ENCODE measurements at places on chromosomes 16 and 17. TPM values are rescaled to one million over a fixed set of nuclear protein-coding genes. Genes with fewer than 3 reads are reported as not detected.
A peak's percentile ranks its signal among the peaks of the same experiment; 100 is the strongest.

DNA sequence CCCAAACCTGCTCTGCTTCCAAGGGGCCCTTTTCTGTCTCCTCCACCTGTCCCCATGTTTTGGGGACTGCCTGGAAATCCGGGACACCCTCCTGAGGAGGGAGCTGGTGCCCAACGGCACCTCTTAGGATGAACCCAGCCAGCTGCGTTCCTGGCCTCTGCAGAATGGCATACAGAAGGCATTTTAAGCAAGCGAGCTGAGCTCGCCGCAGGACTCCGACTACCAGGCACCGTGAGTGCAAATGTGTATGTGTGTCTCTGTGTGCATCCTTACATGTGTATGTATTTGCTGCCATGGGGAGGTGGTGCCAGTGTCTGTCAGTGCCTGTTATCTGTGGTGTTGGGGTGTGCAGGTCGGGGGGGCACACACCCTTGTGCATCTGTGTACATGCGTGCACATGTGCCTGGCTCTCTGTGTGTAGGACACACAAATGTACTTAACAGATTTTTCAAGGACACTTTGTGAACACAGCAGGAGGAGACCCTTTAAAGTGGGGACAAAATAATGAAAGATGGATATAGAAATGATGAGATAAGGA lies 39.3 kb downstream of the ABAT start:
- no peak for DNase-seq

DNA sequence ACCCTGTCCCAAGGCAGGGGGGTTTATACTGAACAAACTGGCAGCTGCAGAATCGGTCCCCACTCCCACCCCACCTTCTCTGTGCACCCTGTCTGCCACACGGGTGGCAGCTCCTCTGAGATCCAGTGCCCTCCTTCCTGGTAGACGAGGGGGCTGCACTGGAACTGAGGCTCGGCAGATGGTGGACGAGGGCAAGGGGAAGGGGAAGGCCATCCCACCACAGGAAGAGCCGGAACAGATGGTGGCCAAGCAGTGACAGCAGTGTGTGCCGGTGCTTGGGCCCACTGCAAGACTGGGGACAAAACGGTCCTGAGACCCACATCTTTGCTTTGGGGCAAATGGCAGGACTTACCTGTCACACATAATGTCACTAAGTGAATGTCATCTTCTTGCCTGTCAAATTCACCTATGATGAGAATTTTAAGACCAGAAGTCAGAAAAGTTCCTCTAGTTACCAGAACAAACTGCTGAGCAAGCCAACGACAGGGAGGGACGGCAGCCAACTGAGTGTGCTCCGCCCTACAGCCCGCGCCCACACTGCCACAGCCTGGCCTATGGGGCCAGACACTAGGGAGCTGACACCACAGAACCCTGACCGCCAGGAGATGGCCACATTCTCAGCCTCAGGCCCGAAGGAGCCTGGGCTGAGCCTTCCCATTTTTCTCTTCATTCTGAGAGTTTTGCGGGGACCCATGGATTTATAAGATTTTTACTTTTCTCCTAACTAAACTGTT lies 14.4 kb downstream of the NTAN1 start:
- peak; percentile 76 for DNase-seq

DNA sequence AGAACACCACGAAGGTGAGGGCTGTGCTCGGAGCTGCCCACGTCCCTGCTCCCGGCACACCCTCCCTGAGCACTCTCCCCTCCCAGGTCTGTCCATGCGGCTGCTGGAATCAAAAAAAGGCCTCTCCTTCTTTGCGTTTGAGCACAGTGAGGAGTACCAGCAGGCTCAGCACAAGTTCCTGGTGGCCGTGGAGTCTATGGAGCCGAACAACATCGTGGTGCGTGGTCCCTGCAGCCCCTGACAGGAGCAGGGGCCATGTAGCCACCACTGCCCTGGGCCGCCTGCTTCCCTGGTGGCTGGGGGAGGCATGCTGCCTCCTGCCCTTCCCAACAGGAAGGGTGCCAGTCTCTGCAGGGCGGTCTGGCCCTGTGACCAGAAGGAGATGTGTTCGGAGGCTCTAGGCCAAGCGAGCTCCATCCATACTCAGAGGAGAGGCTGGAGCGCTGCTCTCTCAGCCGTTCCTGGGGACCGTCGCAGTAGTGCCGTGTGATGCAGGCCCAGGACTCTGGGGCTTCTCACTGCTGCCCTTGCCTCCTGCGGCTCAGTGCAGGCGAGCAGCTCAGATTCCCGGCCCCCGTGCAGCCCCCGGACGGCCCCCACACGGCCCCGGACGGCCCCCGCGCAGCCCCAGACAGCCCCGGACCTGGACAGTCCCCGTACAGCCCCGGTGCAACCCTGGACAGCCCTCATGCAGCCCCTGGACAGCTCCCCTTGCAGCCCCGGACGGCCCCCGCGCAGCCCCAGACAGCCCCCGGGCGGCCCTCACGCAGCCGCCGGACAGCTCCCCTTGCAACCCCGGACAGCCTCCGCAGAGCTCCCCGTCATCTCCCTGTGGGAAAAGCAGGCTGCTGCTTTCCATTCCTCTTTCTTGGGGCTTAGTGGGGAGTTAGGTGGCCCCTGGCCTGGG lies 20.5 kb downstream of the TCF25 start:
- DNase-seq = no peak

- DNase-seq = peak; percentile 83
These were observed 49.3 kb upstream of the WSB1 start for GRCh38 chr17:27244491-27245223.

GRCh38 chr17:62898239-62898864 lies 67.7 kb upstream of the TANC2 start:
- no peak for DNase-seq

DNA sequence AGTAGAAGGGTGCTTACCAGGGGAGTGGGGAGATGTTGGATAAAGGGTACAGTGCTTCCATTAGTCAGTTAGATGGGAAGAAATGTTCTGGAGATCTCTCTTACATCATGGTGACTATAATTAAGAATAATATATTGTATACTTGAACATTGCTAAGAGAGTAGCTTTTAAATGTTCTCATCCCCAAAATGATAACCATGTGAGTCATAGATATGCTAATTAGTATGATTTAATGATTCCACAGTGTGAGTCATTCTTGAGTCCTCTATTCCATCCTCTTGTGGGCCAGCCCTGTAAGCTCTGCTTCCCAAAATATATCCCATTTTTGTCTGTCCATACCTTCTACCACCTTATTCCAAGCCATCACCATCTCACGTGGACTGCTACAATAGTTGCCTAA lies 80.6 kb upstream of the CDH11 start:
- no peak for DNase-seq

DNA sequence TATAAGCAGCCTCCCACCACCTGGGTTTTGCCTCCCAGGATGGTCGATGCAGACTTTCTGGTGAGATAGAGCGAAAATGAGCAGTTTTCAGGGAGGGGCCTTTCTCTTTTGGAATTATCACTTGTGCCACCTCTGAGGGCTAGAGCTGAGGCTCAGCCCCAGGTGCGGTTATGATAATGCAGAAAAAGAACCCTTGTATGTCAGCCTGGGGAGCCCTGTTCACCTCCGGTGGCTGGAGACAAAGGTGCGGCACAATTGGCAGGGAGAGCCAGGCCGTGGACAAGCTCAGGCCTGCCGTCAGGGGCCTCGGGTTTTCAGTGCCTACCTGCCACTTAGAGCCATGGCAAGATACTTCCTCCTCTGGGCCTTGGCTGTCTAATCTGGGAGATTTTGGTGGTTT lies 4.4 kb downstream of the SCPEP1 start:
- DNase-seq = peak; percentile 62

DNA sequence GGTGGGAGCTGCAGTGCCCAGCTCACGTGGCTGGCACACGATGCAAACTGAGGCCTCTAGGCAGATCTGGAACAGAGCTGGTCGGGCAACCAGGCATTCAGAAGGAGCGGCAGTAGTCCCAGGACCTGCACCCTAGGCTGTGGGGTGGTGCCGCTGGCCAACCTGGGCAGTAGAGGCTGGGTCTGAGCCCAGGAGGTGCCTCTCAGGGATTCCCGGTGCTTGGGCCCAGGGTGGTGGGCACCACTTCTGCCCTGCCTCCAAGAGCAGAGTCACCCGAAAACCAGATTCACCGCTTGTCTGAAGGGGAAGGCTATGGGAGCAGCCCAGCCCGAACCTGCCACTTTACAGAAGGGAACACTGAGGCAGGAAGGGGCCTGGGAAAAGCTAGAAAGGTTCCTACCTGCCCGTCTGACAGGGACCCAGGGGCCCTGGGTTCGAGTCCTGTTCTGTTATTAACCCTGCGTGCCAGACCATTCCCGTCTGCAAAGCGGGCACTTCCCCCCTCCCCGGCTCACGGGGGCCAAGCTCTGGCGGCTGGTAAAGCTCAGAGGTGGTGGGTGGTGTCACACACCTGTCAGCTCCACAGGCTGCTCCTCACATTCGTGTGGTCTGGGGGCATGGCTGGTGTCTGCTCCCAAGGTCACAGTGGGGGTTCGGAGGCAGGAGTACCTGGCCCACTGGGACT lies 16.9 kb downstream of the GLIS2 start:
- DNase-seq = no peak

JUP gene
- total RNA-seq = 112 TPM

SLC6A2 gene
- not detected for total RNA-seq

DNA sequence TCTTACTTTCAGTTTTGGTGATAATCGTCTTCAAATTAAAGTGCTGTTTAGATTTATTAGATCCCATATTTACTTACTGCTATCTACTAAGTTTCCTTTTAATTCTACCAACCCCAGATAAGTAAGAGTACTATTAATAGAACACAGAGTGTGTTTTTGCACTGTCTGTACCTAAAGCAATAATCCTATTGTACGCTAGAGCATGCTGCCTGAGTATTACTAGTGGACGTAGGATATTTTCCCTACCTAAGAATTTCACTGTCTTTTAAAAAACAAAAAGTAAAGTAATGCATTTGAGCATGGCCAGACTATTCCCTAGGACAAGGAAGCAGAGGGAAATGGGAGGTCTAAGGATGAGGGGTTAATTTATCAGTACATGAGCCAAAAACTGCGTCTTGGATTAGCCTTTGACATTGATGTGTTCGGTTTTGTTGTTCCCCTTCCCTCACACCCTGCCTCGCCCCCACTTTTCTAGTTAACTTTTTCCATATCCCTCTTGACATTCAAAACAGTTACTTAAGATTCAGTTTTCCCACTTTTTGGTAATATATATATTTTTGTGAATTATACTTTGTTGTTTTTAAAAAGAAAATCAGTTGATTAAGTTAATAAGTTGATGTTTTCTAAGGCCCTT lies 56.8 kb downstream of the HLF start:
- DNase-seq = peak; percentile 2

DNA sequence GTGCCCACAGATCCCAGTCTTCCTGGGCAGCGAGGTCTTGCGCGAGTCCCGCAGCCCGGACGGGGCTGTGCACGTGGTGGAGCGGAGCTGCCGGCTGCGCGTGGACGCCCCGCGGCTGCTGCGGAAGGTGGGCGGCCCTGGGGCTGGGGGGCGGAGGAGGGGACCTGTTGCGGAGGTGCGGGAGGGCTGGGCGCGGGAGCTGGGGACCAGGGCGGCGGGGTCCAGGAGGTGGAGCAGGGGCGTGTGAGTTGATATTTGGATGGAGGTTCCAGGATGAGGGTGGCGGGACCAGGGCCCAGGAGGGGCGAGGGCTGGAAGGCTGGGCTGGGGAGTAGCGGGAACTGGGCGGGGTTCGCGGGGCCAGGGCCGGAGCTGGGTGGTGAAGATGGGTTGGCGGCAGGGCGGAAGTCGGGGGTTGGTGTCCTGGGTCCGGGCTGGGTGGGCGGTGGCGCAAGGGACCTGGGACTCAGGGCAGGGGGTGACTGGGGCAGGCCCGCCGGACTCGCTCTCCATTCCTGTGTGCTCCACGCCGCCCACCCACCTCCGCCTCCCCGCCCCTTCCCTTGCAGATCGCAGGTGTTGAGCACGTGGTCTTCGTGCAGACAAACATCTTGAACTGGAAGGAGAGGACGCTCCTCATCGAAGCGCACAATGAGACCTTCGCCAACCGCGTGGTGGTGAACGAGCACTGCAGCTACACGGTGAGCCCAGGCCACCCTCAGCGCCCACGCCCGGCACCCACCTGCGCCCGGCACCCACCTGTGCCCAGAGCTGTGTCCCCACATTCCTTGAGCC lies 29.6 kb downstream of the SEC14L5 start:
- peak; percentile 80 for DNase-seq

TNFSF12 gene
- 8.4 TPM for total RNA-seq

SGCA gene
- 0.51 TPM for total RNA-seq

DNA sequence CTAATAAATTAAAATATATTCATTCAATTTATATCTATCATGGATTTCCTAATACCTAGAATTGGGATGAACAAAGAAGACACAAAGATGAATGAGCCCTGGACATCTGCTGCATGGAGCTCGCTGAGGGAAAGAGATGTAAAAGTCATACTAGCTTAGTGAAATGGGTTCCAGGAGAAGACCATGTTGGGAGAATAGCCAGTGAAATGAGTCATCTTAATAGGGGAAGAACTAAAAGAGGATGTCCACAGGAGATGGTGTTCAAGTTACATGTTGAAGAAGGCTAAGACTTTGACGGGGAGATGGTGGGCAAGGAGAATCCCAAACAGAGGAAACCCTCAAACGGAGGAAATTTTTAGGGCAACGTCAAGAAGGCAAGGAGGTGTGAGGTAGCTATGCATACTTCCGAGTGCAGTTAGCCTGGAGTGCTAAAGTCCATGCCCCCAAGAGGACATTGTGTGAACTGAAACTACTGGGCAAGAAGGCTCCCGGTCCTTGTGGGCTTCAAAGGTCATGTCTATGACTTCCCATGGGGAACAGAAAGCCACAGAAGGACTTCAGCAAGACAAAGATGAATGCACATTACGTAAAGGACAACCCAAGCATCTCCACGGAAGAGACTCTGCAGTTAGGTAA lies 220.5 kb upstream of the CDH11 start:
- peak; percentile 54 for DNase-seq

MAPK7 gene
- total RNA-seq = 53.4 TPM

KRT12 gene
- not detected for total RNA-seq

DNA sequence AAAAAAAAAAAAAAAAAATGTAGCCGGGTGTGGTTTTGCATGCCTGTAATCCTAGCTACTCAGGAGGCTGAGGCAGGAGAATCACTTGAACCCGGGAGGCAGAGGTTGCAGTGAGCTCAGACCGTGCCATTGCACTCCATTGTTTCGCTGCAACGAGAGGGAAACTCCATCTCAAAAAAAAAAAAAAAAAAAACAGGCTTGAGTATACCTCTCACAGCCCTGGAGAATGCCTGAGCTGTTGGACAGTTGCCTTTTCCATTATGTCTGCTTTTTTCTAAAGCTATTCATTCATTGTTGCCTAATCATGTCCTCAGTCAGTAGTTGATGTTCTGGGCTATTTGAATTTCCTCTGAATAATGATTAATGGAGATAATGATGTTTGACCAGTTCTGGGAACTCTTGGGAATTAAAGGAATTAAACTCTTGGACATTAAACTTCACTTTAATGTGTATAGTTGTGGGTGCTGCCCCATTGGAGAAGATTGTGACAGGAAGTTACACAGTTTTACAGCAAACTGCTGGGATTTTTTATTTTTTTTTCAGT lies 11.8 kb downstream of the HMOX2 start:
- no peak for DNase-seq

RILP gene
- 3.1 TPM for total RNA-seq
